Cortex of kidney (tissue), 1 donor: ENCODE measurements at places on chromosomes 7 and 10.

DNA sequence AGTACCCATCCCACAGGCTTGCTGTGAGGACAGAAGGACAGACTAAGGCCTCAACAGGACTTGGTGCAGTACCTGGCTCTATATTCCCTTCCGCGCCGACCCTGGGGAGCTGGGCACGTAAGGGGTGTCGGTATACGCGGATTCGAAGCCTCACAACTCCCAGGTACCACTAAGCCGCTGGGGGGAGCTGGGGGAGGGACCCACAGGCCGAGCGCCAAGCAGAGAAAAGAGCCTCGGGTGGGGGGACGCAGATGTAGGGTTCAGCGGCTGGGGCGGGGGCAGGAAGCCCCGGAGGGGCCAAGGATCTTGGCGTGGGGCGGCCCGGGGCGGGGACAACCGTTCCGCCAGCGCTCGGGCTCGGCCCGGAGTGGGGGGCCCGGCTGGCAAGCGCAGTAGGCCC is 126.4 kb upstream of the ZNF746 start:
- no peak for DNase-seq

GRCh38 chr10:75978213-75978612 is 546.8 kb downstream of the LRMDA start:
- no peak for DNase-seq

- no peak for DNase-seq
Observed at GRCh38 chr7:105322655-105323277, 66.0 kb downstream of the SRPK2 start.

- DNase-seq, result no peak
Observed at GRCh38 chr7:28360739-28361138, 51.6 kb upstream of the CREB5 start.

- no peak for DNase-seq
Observed at GRCh38 chr7:98795741-98796493, 73.9 kb downstream of the TMEM130 start.

DNA sequence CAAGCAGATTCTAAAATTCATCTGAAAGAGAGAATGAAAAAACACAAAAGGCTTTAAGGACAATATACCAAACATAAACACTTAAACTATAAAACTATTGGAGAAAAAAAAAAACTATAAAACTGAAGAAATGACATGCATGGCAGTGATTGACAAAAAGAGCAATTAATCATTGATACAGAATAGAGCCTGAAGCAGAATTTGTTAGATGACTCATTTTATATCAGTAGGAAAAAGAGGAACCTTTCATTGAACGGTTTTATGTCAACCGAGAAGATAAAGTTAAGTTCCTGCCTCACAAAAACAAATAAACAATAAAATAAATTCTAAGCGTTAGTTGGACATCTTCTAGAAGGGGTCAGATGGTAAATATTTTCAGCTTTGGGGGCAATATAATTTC is 23.3 kb downstream of the NPY start:
- DNase-seq, result no peak

- DNase-seq, result no peak
Observed at GRCh38 chr10:2913474-2913873, 153.9 kb upstream of the PFKP start.

DNA sequence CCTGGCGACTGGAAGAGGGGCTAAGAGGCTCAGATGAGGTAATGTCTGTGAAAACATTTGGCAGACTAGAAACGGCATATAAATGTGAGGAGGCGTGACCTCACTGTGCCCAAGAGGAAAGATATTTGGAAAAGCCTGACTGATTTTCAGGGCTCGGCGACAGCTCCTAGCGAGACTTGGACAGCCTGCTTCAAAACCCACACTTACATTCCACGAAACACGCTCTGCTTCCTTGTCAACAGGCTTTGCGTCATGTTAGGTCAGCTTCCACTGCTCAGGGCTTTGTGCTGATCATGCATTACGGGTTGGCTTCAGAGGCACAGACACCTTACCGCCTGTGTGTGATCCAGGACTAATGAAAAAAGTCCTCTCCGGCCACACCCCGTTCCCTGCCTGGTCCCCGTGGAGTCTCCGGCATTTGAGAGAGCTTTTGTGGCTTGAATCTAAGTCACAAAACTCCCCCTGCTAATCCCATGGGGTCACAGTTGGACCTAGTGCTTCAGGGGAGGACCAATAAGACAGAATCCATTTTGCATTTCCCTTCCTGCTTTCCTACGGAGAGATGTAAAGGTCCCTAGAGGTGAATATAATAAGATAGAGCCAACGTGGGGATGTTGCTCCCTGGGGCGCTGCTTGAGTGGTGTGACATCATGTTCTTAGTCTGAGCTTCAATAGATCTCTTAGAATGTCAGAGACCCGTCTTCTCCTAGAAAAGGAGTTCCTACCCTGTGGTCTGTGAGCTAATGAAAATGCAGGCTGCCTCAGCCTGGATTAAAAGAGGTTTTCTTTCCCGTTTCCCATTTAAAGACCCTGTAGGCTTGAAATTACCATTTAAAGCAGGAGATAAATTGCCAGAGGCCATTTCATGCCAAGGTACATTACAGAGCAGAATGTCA is 25.5 kb downstream of the FGFBP3 start:
- DNase-seq, result no peak

GRCh38 chr7:80429181-80429580 is 82.7 kb downstream of the GNAT3 start:
- DNase-seq, result no peak

DNA sequence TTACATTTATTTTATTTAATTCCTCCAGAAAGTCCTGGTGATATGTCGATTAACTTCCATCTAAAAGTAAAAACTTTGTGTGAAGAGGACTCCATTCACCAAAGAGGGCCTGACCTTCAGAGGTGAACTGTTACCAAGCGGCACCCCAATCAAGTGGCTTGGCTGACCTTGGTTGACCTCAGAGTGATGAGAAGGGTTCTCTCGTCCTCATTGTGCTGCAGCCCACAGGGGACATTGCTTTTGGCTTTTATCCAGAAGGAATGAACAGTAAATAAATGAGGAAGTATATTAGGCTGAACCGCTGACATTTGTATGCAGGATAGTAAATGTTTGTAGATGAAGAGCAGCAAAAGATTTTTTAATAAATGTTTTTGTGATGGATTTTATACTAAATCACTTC is 172.4 kb upstream of the MKI67 start:
- DNase-seq, result no peak

GRCh38 chr10:98369801-98370200 is 45.2 kb downstream of the PYROXD2 start:
- DNase-seq, result no peak
